Type B pancreatic cell (in vitro differentiated cells): ENCODE measurements at places on chromosomes 2 and 18. TPM values are rescaled to one million over a fixed set of nuclear protein-coding genes. Genes with fewer than 3 reads are reported as not detected.

DNA sequence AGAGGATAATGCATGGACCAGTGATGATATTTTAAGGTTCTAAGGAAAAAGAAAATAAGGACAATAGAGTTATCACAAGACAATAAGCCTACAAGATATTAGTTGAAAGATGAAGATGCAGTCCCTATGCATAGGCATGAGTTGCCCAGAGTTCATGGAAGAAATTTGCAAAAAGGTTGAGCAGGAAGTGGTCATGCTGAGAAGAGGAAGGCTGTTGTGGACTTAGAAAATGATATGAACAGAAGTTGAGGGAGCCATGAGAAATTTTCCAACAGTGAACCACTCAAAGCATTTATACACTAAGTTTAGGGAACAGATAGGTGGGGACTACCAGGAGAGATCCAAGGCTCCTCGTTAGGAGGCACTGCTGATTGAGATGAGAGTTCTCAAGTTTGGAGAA, 3.5 kb downstream of the OSBPL6 start:
- H3K4me3 ChIP-seq = no peak overlapping the region
- no peak overlapping the region for H3K27ac ChIP-seq
- H3K27me3 ChIP-seq = peaks cover 37% of the 10 kb centered on the region
- no peak for DNase-seq

GRCh38 chr18:43869451-43870008, 592.2 kb upstream of the SYT4 start:
- no peak overlapping the region for H3K4me3 ChIP-seq
- H3K27me3 ChIP-seq = no peaks in the 10 kb centered on the region
- no peak for DNase-seq

DNA sequence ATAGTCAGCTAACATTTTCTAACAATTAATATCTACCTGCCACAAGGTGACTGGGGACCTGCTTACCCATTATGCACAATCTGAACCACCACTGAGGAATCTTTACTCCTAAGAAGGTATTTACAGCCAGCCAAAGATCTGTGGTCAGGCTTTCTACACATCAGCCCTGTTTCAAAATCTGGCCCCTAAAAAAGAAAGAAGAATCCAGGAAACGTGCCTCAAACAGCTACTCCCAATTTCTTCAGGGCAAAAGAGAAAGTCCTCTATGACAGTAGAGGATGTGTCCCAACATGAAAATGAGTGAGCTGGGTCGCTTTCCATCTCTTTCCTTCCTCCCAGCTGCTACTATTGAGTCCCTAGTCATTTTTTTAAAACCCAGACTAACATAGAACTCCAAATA, 79.5 kb downstream of the EPB41L3 start:
- DNase-seq = no peak
- no peaks in the 10 kb centered on the region for H3K27me3 ChIP-seq
- H3K27ac ChIP-seq = no peak overlapping the region
- no peak overlapping the region for H3K4me3 ChIP-seq
- peaks cover 21% of the 10 kb centered on the region for H3K4me1 ChIP-seq

- no peaks in the 10 kb centered on the region for H3K27me3 ChIP-seq
- no peak overlapping the region for H3K27ac ChIP-seq
- DNase-seq = no peak
- no peaks in the 10 kb centered on the region for H3K4me1 ChIP-seq
- no peaks in the 10 kb centered on the region for H3K36me3 ChIP-seq
- no peak overlapping the region for H3K4me3 ChIP-seq
These were observed 355.6 kb downstream of the STK39 start for GRCh38 chr2:167891841-167892240.

GRCh38 chr2:32489061-32489460, 132.2 kb downstream of the BIRC6 start:
- peaks cover 8% of the 10 kb centered on the region for H3K4me1 ChIP-seq
- H3K27me3 ChIP-seq = no peaks in the 10 kb centered on the region
- no peak overlapping the region for H3K27ac ChIP-seq
- H3K36me3 ChIP-seq = peaks cover 18% of the 10 kb centered on the region
- no peak for DNase-seq

- H3K4me3 ChIP-seq = no peak overlapping the region
- no peak overlapping the region for H3K27ac ChIP-seq
- no peaks in the 10 kb centered on the region for H3K4me1 ChIP-seq
- H3K27me3 ChIP-seq = no peaks in the 10 kb centered on the region
- no peaks in the 10 kb centered on the region for H3K36me3 ChIP-seq
- DNase-seq = no peak
These were observed 113.9 kb downstream of the MREG start for GRCh38 chr2:215899141-215900074.

GRCh38 chr2:230898016-230898712, 26.9 kb downstream of the GPR55 start:
- H3K4me1 ChIP-seq = peaks cover 12% of the 10 kb centered on the region
- H3K36me3 ChIP-seq = no peaks in the 10 kb centered on the region
- H3K27me3 ChIP-seq = peaks cover 18% of the 10 kb centered on the region
- no peak overlapping the region for H3K4me3 ChIP-seq

- H3K4me3 ChIP-seq = no peak overlapping the region
- no peaks in the 10 kb centered on the region for H3K27me3 ChIP-seq
- H3K27ac ChIP-seq = no peak overlapping the region
- no peak for DNase-seq
- H3K36me3 ChIP-seq = no peaks in the 10 kb centered on the region
- peaks cover 4% of the 10 kb centered on the region for H3K4me1 ChIP-seq
These were observed 107.8 kb downstream of the MSH2 start for GRCh38 chr2:47510745-47511144.

Gene PJVK
- 2.3 and 8.0 TPM in 2 replicates for total RNA-seq

Gene FEV
- total RNA-seq = 12.5 and 51.1 TPM in 2 replicates

Gene SAG
- 0.43 TPM in 1 of 2 replicates, not detected in the other for total RNA-seq

Gene ANKRD29
- total RNA-seq = 2.4 and 3.5 TPM in 2 replicates

Gene SFT2D3
- 10.7 and 12.5 TPM in 2 replicates for total RNA-seq
